ENCODE measurements at places on chromosomes 6 and 20.

GRCh38 chr6:133115946-133116345 lies 125.2 kb upstream of the EYA4 start:
- DNase-seq = no peak

GRCh38 chr6:19041906-19042305 lies 654.8 kb downstream of the RNF144B start:
- no peak for DNase-seq

DNA sequence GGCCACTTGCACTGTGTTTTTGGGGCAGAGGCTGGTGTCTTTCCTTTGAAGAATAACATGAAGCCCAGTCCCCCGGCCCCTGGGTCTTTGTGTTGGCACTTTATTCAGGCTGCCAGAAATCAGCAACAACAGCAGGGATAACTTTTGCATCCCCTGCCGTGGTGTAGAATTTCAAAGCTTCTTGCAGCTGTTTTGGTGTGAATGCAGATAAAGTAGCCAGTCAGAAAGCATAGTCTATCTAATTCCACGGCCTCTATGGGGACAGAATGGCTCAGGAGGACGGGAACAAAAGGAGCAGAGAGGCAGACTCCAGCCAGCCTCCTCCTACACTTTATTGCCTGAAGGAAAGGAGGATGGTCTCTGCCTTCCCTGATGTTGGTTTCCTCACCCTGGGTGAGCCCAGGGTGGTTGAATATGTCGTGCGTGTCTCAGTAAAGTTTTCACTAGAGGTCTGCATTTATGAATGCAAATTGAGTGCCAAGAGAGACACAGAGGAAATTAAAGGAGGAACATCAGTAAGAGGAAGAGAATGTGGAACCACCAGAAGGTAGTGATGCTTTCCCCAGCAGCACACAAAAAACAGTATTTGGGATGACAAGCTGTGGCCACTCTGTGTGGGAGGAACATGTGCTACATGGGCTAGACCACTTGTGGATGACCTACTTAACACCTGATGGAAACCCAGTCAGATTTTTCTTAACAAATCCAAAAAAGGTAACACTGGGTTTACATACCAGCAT lies 125.9 kb upstream of the TRAF3IP2 start:
- no peak for DNase-seq

DNA sequence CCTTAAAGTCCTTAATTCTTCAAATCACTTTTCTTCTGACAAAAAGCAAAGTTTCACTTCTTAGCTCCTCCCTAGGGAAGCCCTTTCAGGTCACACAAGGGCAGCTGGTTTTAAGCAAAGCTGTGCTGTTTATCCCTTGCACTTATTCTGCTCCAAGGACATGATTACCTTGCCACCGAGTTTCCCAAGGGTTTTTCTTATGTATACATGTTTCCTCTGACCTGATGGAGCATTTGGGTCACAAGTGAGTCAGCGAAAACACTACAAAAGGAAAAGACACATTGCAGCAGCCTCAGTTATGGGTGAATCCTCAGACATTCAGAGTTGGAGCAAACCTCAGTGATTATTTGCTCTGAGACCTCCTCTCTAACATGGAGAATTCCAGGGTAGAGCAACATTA lies 26.6 kb upstream of the ILRUN start:
- no peak for DNase-seq

- DNase-seq = no peak
Measured at GRCh38 chr6:4891141-4891540, 112.7 kb downstream of the RPP40 start.

DNA sequence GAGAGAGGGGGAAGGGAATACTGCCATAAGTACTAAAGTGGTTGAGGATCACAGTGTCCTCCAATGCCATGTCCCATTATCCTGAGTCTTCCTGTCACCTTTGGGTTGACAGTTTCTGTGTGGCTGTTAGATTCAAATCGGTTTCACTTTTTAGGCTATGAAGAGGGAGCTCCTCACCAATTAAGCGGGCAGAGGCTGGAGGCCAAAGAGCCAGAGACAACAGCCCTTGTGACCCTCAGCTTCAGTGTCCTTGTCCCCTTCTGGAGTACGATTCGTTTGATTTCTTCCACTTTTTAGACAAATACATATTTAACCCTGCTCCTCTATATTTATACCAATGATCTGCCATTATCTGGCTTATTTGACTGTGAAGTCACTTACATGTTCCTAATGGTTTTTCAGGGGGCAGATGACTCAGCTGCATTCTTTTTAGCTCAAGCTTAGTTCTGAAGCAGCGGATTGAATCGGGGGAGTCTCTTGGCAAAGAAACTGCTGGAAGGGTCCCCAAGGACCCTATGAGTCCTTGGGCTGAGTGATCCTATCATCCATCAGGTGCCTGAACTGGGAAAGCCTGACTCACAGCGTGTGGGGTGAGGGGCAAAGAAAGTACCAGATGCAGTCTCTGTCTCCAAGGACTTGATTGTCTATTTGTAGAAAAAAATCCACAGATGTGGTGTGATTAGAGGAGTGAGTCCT lies 18.2 kb downstream of the FERMT1 start:
- no peak for DNase-seq

GRCh38 chr6:114271405-114271804 lies 71.4 kb downstream of the HS3ST5 start:
- DNase-seq = no peak

- no peak for DNase-seq
Measured at GRCh38 chr6:32189069-32189741, 797 bp downstream of the PBX2 start.

- no peak for DNase-seq
Measured at GRCh38 chr20:10781526-10781925, 107.7 kb upstream of the JAG1 start.

- no peak for DNase-seq
Measured at GRCh38 chr6:63600136-63600535, 27.9 kb downstream of the LOC128125822 start.

- DNase-seq = no peak
Measured at GRCh38 chr6:145801021-145801420, 13.6 kb downstream of the FBXO30 start.

- DNase-seq = no peak
Measured at GRCh38 chr20:23009636-23010035, 25.5 kb upstream of the SSTR4 start.

DNA sequence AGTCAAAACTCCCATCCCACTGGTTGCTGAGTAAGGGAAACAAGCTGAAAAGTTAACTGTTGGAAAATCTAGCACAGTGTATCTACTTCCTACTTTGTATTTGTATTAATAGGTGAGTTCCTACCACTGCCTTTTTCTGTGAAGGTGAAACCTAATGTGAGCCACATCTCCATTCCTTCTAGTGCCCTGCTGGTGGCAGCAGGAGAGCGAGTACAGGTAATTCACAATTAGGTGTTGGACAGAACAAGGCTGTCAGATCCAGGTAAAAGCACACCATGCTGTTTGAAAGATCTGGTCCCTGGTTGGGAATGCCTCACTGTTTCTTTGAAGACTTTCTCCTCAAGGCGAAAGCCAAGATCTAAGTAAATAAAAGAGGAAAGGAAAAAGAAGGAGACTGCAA lies 528.4 kb downstream of the PKHD1 start:
- DNase-seq = no peak

DNA sequence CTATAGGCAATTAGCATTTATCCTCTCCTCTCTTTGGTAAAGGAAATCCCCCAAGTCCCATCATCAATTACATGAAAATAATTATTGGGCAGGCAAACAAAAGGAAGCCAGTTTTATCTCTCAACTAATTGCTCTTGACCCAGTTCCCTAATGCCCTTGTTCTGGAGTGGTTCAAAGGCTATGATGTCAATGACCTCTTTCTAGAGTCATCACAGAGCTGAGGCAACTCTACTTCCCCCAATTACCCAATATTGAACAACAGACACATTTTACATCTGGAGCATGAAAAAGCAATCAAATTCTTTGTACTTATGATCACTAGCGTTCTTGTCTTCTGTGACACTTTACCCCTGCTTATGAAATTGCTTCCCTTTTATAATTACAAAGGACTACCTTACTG lies 43.5 kb downstream of the NT5E start:
- DNase-seq = no peak

- no peak for DNase-seq
Measured at GRCh38 chr6:43951063-43951755, 176.0 kb downstream of the MRPL14 start.

DNA sequence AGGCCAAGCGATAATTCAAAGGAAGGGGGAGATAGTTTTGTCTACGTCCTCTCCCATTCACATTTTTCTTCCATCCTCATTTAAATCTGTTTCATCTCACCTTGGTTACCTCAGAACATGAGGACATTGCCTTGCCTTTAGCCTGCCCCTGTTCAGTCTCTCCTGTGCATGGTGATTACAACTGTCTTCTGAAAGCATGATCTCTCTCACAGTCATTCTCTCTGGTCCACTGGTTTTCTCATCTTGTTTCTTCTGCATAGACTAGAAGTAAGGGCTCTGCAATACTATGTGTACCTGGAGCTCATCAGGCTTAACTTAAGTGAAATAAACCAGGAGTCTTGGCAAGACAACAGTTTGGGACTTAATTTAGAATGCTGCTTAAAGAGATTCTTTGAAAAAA lies 31.4 kb downstream of the CLVS2 start:
- DNase-seq = no peak

DNA sequence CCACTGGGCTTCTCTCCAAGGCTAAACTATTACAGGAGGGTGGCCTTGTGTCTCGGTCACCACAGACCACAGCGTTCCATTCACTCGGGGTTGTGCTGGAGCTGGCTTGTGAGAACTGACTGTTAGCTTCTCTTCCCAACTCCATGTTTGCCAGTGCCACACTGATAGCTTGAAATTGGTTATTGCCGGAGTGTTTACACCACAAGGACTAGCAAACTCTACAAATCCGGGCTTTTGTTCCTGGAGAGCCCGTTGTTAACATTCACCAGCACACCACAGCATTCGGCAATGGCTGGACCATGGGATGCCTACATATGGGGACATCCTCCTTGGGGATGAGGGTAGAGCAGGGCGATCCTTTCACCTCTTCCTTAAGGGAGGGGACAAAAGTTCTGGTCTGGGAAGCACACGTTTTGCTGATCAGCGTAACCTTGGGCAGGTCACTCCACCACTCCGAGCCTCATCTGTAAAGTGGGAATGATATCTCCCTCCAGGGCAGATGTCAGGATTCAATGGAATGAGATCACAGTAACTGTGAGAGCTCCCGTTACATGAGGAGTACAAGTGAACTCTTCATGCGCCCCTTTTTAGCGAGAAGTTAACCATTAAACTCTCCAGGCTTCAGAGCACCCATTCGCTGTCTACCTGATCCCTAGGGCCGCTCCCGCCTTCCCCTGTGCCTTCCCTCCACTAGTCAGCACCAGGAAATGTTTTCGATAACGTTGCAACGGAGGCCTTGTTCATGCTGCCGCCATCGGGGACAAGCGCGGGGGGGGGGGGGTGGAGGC lies 41.7 kb upstream of the TTPAL start:
- no peak for DNase-seq

DNA sequence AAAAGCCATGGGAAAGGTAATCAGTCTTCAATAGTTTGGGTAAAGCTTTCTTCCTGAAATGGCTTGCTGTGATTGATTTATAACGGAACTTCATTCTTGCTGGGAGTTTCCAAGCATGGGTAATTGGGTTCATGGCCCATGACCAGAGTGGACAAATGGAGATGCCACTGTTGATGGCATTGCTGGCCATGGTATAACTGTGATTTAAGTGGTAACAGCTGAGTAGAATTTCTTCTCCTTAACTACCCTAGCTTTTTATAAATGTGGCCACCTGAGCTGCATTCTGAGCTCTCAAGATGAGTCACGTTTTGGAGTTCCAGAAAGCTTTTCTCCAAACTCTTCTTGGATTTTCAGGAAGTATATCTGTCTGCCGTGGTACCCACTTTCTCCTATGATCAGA lies 39.9 kb upstream of the SNRPB2 start:
- no peak for DNase-seq

DNA sequence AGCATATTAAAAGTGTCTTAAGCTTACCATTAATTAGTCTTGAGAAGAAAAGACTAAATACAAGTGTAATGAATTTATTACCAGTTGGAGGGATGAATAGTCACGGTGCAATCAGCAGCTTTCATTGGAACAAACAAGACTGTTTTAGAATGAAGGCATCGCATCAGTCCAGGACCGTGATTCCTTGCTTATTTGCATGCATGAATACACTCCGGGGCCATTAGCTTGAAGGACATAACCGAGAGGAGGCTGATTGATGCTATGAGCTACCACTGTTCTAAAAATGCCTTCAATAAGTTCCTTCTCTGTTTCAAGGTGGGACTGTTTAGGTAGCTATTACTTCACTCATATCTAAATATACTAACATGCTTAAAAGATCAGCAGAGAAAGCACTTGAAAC lies 17.9 kb downstream of the PROKR2 start:
- DNase-seq = no peak

DNA sequence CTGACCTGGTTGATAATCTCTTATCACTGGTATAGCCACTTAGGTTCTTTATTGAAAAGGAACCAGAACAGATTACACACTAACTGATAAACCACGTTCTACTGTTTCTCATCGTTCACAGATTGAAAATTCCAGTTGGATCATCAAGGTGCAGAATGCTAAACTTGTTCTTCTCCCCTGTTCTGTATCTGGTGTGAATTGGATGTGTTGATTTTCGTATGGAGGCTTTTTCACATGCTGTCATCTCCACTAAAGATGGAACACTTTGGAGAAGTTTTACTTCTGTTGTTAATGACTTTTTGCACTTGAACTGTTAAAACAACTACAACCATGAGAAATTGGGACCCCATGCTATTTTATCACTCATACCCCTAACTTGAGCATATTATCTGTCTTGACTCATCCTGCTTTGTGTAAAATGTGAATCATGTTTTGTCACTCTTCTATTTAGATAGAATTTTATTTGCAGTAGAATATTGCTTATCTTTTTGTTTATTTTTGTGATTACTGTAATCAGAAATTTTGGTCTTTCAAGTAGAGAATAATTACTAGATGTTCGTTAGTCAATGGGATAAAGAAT lies 17.5 kb downstream of the VAPB start:
- no peak for DNase-seq

- DNase-seq = no peak
Measured at GRCh38 chr6:386688-387266, 4.8 kb upstream of the IRF4 start.

DNA sequence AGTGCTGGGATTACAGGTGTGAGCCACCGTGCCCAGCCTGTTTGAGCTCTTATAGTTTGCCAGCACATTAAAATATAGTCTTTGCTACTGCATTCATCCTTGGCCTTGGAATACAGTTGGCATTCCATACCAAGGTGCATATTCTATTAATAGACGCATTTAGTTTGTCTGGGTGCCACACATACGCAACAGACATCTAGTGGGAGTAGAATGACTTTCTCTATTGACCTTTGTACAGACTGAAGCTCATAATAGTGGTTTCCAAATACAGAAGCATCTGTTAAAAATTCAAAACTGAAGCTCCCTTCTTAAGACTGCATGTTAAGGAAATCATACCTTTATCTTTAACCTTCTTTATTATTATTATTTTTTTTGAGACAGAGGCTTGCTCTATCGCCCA lies 46.7 kb upstream of the FNDC1 start:
- no peak for DNase-seq

- DNase-seq = no peak
Measured at GRCh38 chr6:14271789-14272736, 154.5 kb downstream of the CD83 start.
